T-helper 2 cell treated with Interferon-gamma antibody and Interleukin-4, amounts not matched to agents 5 μg/mL and 100 μg/mL, for 36 hours (primary cell): ENCODE measurements at places on chromosomes 3 and 15.

DNA sequence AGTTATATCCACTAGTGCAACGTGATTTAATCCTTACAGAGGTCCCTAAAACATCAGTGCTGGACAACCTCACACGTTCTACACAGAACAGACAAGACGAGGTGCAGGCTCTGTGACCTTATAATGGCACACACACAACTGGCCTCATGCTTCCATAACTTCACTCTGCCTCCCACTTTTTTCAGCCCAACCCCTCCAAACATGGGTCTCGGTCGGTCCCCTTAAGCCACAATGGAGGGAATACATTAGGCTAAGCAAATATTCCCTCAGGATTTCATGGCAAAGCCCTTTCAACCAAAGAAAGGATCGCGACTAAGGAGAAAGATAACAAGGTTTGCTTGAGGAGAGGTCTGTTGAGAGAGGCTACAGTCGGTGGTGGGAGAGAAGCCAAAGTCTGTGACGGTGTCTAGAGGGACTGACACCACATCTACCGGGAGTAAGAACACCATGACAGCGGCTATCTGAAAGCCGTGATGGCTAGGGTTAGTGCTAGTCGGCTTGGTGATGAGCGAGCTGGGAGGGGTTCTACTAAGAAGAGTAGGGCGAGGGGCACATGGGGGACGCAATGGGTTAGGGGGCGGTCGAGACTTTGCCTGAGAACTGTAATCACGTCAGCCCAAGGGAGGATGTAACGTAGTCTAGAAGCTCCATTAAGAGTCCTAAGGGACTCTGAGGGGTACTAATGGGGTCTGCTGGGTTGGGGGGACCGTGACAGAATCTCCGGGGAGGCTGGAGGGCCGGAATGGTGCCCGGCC, 1.0 kb downstream of the MYO9A start:
- no peak for DNase-seq
- H3K27me3 ChIP-seq = peaks cover 15% of the 10 kb centered on the region
- no peaks in the 10 kb centered on the region for H3K36me3 ChIP-seq
- peaks cover 26% of the 10 kb centered on the region for H3K4me1 ChIP-seq
- H3K27ac ChIP-seq = peak overlapping the region; percentile 90
- peak overlapping the region; percentile 96 for H3K4me3 ChIP-seq

GRCh38 chr3:23128655-23129054, 74.5 kb upstream of the UBE2E2 start:
- no peaks in the 10 kb centered on the region for H3K27me3 ChIP-seq
- H3K36me3 ChIP-seq = no peaks in the 10 kb centered on the region
- no peak overlapping the region for H3K27ac ChIP-seq
- no peaks in the 10 kb centered on the region for H3K4me1 ChIP-seq

GRCh38 chr3:127634653-127635052, 5.7 kb downstream of the PODXL2 start:
- peaks cover 33% of the 10 kb centered on the region for H3K27me3 ChIP-seq
- H3K36me3 ChIP-seq = no peaks in the 10 kb centered on the region
- no peak overlapping the region for H3K4me3 ChIP-seq
- H3K4me1 ChIP-seq = peaks cover 21% of the 10 kb centered on the region

DNA sequence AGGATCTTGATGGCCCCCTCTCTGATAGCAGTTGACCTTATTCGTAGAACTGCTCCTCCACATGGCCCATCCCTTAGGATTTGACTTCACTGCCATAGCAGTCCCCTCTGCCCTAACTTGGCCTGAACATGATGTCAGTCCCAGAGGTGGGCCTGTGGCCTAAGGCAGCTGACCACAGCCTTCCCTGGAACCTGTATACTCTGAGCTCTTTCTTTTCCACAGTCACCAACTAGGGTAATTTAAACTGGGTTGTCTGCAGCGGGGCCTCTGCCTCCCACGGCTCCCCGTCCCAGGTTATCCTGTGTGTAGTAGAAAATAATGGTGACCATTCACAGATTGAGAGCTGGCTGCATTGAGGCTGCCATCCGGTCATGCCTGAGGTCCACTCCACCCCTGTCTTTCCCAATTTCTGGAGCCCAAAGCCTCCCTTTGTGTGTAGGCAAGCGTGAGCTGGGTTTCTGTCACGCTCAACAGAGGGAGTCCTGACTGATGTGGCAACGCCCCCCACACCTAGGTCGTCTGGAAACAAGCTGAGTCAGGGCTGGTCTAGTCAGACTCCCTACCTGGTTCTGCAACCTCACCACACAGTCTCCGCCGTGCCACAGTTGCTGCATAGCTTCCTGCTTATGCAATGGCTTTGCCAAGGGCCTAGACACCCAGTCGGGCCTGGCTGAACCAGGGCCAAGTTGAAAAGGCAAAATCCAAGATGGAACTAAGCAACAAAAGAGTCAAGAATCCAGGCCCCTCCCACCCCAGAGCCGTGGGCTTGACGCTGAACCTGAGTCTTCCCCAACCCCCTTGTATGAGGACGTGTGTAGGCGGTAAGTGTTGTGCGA, 284.5 kb downstream of the XXYLT1 start:
- peaks cover 19% of the 10 kb centered on the region for H3K27me3 ChIP-seq
- no peaks in the 10 kb centered on the region for H3K4me1 ChIP-seq
- no peaks in the 10 kb centered on the region for H3K36me3 ChIP-seq
- no peak for DNase-seq

DNA sequence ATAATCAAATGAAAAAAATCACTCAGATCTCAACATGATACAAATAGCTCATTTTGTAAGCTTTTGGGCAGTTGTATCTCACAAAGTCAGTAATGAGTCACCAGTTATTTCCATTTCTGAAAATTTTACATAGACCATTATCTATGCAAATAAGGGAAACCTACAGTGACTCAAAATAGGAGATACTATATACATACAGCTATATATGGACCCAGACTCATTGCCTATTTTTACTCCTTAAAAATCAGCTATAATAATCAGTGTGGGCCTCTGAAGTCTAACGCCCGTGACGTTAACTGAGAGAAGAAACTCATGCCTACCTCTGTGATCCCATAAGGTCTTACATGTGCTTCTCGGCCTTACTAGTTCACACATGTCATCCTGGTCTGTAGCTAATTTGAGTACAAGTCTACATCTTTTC, 31.6 kb downstream of the LRIG1 start:
- H3K27me3 ChIP-seq = peaks cover 2% of the 10 kb centered on the region
- DNase-seq = peak; percentile 58
- H3K27ac ChIP-seq = peak overlapping the region; percentile 78
- peaks cover 63% of the 10 kb centered on the region for H3K4me1 ChIP-seq
- peaks cover 15% of the 10 kb centered on the region for H3K36me3 ChIP-seq

DNA sequence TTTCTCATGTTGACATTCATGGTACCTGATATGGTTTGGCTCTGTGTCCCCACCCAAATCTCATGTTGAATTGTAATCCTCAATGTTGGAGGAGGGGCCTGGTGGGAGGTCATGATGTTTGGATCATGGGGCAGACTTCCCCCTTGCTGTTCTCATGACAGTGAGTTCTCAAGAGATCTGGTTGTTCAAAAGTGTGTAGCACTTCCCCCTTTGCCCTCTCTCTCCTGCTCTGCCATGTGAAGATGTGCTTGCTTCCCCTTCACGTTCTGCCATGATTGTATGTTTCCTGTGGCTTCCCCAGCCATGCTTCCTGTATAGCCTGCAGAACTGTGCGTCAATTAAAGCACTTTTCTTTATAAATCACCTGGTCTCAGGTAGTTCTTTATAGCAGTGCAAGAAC, 3.3 kb upstream of the UBL7 start:
- peaks cover 19% of the 10 kb centered on the region for H3K36me3 ChIP-seq
- peak overlapping the region; percentile 20 for H3K4me3 ChIP-seq
- DNase-seq = no peak
- H3K27ac ChIP-seq = peak overlapping the region; percentile 29

- H3K36me3 ChIP-seq = peaks cover 11% of the 10 kb centered on the region
- peak overlapping the region; percentile 75 for H3K4me3 ChIP-seq
- DNase-seq = peak; percentile 41
- H3K27me3 ChIP-seq = peaks cover 6% of the 10 kb centered on the region
- H3K4me1 ChIP-seq = peaks cover 70% of the 10 kb centered on the region
Observed at GRCh38 chr15:101127506-101128076, 124.3 kb downstream of the CHSY1 start.

GRCh38 chr3:192675958-192676649, 51.2 kb downstream of the FGF12 start:
- peak overlapping the region; percentile 7 for H3K4me3 ChIP-seq
- peaks cover 9% of the 10 kb centered on the region for H3K27me3 ChIP-seq

DNA sequence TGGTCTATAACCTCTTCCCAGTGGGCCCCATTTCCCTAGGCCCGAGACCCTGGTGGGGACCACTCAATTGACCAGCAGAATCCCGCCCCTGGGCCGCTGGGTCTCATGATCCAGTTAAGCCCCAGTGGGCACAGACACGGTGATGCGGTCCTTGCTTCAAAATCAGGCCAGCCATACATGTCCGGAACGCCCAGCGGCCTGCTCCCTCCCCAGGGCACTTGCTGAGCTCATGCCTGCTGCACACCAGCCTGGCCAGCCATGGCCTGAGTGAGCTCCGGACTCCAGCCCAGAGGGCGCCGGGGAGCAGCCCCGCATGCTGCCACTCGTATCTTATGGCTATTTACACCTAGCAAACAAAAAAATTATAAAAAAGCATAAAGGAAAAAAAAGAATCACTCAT, 34.4 kb upstream of the IQSEC1 start:
- H3K4me1 ChIP-seq = peaks cover 4% of the 10 kb centered on the region
- H3K27me3 ChIP-seq = peaks cover 8% of the 10 kb centered on the region
- no peak overlapping the region for H3K27ac ChIP-seq
- H3K36me3 ChIP-seq = no peaks in the 10 kb centered on the region
- H3K4me3 ChIP-seq = no peak overlapping the region
- DNase-seq = no peak

DNA sequence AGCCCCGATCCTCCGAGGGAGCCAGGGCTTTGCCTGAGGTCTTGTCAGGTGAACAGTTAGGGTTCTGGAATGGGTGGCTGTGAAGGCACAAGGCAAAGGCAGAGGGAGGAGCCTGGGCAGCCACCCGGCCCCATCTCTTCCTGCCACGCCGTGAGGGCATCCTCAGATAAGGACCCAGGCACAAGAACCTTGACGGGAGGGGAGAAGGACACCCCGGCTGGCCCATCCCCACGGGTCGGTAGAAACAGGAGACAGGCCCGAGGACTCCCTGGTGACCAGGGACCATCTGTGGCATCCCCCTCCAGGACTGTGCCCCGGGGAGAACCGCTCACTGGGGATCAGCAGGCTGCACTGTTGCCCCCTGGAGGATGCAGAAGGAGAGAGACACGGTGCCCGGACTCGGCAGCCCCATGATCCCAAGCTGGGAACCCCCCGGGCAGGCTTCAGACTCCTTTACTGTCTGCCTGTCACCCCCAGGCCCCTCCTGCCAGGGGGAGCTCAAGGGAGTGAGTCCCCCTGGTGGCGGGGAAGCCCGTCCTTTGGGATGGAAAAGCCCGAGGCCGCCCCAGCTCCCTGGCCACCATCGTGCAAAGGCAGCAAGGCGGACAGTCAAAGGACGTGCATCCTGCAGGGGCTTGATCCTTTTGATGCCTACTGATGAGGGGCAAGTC, 12.3 kb upstream of the PCSK6 start:
- peaks cover 20% of the 10 kb centered on the region for H3K4me1 ChIP-seq
- DNase-seq = peak; percentile 28
- H3K27me3 ChIP-seq = peaks cover 13% of the 10 kb centered on the region
- peak overlapping the region; percentile 33 for H3K4me3 ChIP-seq

DNA sequence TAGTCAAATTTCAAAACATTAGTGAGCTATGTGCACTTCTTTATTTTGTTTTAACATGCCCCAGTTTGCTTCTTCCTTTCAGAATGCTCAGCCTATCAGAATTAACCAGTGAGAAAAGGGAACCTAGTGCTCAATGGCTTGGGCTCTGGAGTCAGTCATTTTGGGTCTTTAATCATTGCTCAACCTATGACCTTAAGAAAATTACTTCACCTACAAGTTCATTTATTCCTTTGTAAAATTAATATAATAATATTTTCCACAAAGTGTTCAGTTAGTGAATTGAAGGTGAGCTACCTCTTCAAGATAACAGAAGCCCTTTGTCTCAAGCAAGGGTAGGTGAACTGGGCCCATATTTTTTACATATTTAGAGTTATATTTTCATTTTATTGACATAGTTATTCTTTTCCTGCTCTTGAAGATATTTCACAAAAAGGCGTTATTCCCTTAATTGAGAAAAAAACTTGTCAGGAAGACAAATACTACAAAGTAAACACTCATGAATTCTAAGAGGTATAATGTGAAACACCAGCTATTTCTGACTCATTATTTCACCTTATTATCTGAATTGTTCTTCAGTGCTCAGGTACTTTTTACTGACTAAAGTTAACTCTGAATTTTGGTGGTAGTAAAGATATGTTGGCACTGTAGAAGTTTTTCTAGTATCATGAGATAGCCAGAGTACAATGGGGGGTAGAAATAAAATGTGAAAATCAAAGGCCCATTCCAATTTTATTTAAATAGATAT, 415.5 kb downstream of the NAALADL2 start:
- H3K36me3 ChIP-seq = no peaks in the 10 kb centered on the region
- no peaks in the 10 kb centered on the region for H3K4me1 ChIP-seq
- no peak for DNase-seq

GRCh38 chr15:40247406-40247971, 8.6 kb downstream of the PAK6 start:
- H3K27ac ChIP-seq = no peak overlapping the region
- no peak overlapping the region for H3K4me3 ChIP-seq
- no peaks in the 10 kb centered on the region for H3K36me3 ChIP-seq
- peaks cover 18% of the 10 kb centered on the region for H3K27me3 ChIP-seq
- no peaks in the 10 kb centered on the region for H3K4me1 ChIP-seq
- DNase-seq = no peak

DNA sequence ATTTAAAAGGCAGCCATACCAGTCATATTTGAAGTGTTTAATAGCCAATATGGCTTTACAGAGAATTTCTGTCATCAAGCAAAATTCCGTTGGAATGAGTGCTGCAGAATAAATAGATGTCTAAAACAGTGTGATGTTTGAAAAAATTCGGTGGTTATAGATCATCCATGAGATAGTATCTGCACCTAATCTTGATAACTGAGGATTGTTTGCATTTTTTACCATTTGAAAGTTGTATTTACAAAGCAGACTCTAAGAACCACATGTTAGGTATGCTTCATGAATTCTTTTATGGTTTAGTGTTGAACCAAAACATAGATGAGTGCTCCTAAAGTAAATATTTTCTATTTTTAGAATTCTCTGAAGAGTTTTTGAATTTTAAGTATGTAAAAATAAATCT, 476.1 kb downstream of the NAALADL2 start:
- no peak overlapping the region for H3K4me3 ChIP-seq
- H3K36me3 ChIP-seq = no peaks in the 10 kb centered on the region
- H3K27ac ChIP-seq = no peak overlapping the region
- H3K4me1 ChIP-seq = no peaks in the 10 kb centered on the region

- peaks cover 61% of the 10 kb centered on the region for H3K4me1 ChIP-seq
- DNase-seq = no peak
- peaks cover 83% of the 10 kb centered on the region for H3K36me3 ChIP-seq
- H3K4me3 ChIP-seq = peak overlapping the region; percentile 28
Observed at GRCh38 chr15:93020976-93021772, 67.8 kb downstream of the RGMA start.

DNA sequence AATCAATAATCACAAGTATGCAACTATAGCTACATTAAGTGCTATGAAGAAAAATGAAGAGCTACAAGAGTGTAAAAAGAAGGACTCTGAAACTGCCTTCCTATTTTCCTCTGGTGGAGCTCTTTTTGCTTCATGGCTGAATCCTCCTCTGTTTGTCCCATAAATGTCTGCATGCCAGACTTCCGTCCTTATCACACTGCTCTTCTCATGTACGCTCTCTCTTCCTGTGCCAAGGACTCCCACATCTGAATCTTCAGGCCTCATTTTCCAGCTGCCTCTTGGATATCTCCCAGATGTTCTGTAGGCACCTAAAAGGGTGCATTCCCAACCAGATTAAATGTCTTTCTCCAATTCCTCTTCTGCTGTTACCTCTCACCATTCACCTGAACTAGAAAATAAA, 123.7 kb downstream of the MECOM start:
- DNase-seq = no peak
- H3K27ac ChIP-seq = no peak overlapping the region
- H3K4me3 ChIP-seq = no peak overlapping the region
- H3K4me1 ChIP-seq = no peaks in the 10 kb centered on the region
- peaks cover 4% of the 10 kb centered on the region for H3K27me3 ChIP-seq
- no peaks in the 10 kb centered on the region for H3K36me3 ChIP-seq
